ENCODE measurements at places on chromosomes 11 and 22. TPM values are rescaled to one million over a fixed set of nuclear protein-coding genes. Genes with fewer than 3 reads are reported as not detected.

The RBFOX2 gene
- total RNA-seq = 0.52 TPM

The OR56A1 gene
- not detected for total RNA-seq

The TRIM49 gene
- total RNA-seq = not detected

The DEFB131B gene
- not detected for total RNA-seq

The MDK gene
- 6.1 TPM for total RNA-seq

The BSCL2 gene
- 23.9 TPM for total RNA-seq

DNA sequence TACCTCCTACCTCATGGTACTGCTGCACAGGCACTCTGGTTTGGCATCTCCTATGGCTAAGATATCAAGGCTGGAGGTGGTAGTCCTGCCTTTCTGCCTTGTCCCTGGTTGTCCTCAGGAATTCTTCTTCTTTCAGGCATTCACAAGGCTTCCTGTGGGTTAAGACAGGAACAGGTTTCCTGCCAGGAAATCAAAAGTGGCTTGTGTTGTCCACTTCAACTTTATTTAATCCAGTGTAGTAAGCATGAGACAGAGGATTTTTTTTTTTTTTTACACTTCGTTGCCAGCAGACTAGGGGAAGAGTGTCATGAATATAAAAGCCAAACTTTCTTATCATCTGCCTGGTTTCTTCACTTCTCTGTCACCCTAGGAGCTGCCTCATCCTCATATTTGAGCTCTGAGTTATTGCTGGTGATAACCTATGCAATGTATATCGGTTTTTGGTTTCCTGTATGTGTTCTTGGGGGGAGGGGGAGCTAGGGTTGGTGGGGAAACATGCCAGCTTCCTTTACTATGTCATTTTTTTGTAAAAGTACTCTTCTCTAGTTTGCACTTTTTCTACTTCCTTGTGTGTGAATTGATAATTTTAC, 50.2 kb downstream of the XKR3 start:
- H3K36me3 ChIP-seq = no peaks in the 10 kb centered on the region
- no peaks in the 10 kb centered on the region for H3K27me3 ChIP-seq
- no peak for DNase-seq
- no peaks in the 10 kb centered on the region for H3K4me1 ChIP-seq
- H3K27ac ChIP-seq = no peak overlapping the region
- H3K4me3 ChIP-seq = no peak overlapping the region

- no peaks in the 10 kb centered on the region for H3K4me1 ChIP-seq
- no peak overlapping the region for H3K27ac ChIP-seq
- no peak for DNase-seq
- no peaks in the 10 kb centered on the region for H3K36me3 ChIP-seq
These were observed 426.4 kb downstream of the SHANK2 start for GRCh38 chr11:70825893-70826540.

DNA sequence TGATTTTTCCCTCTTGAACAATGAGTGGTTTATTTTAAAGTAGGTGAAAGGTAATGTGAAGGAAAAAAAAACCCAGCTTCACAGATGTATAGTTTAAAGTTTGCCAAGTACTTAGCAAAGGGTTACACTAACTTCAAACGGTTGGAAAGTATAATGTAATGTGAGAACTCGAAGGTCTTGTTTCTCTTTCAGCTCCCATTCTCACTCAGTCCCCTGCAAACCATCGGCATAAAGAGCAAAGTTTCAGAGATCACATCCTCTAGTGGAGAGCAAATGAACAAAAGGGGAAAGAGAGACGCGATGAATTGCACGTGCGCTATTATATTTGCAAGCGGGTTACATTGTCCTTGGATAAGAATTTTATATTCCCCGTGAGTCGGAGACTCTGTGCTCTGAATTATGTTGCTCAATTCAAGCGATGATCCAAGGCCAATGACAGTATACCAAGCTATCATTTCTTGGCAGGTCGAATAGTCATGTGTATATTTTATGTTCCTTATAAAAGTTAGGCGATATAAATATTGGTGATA, 37.6 kb upstream of the BIRC3 start:
- DNase-seq = peak; percentile 59
- H3K4me3 ChIP-seq = no peak overlapping the region
- H3K4me1 ChIP-seq = no peaks in the 10 kb centered on the region
- no peaks in the 10 kb centered on the region for H3K36me3 ChIP-seq
- H3K27me3 ChIP-seq = no peaks in the 10 kb centered on the region

DNA sequence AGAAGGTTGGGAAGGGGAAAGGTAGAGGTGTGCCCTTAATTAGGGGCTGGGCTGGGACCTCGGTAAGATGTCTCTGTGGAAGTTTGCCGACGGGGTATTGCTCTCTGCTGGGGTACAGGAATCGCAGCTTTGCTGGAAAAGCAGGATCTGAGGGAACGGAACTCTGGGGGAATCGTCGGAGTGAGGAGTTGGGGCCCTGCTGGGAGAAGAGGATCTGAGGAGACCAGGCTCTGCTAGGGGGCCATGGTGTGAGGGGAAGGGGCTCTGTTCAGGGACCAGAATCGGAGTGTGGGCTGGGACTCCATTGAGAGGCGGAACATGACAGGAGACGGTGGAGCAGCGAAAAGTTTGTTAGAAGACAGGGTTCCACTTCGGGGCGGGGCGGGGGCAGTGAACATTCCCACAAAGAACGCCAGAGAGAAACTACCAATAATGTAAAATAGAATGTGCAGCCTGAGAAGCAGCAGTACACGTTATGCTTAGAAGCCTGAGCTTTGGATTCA, 456 bp downstream of the AAMDC start:
- H3K4me1 ChIP-seq = peaks cover 41% of the 10 kb centered on the region
- H3K27me3 ChIP-seq = no peaks in the 10 kb centered on the region

- H3K27ac ChIP-seq = peak overlapping the region; percentile 15
- H3K36me3 ChIP-seq = no peaks in the 10 kb centered on the region
- H3K4me1 ChIP-seq = peaks cover 44% of the 10 kb centered on the region
- H3K4me3 ChIP-seq = peak overlapping the region; percentile 39
- H3K27me3 ChIP-seq = no peaks in the 10 kb centered on the region
These were observed 23.9 kb upstream of the MICAL2 start for GRCh38 chr11:12086271-12087074.

DNA sequence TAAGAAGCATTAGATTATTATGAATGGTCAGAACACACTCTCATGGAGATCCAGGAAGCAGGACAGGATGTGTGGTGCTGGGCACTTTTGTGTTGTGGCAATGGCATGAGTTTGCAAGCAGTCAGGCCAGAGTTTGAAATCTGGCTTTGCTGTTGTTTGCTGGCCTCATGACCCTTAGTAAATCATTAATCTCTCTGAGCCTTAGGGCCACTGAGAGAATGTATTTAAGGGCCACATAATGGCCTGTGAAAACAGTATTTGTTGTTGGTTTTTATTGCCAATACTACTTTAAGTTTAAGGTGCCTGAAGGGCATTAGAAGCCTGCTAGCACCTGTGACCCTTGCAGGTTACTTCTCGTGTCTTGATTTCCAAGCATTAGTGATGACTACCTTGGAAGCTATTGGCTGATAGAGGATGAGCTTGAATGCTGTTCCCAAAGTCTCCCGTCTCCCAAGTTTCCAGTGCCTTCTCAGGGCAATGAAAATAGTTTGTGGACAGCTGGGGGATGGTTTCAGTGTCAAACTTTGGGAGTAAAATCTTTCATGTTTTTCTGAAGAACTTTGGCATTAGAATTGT, 24.6 kb downstream of the STIM1 start:
- no peaks in the 10 kb centered on the region for H3K36me3 ChIP-seq
- H3K27ac ChIP-seq = peak overlapping the region; percentile 67
- DNase-seq = no peak
- no peaks in the 10 kb centered on the region for H3K27me3 ChIP-seq
- H3K4me3 ChIP-seq = peak overlapping the region; percentile 62

- no peak for DNase-seq
These were observed 496 bp upstream of the CST6 start for GRCh38 chr11:66011239-66011784.

DNA sequence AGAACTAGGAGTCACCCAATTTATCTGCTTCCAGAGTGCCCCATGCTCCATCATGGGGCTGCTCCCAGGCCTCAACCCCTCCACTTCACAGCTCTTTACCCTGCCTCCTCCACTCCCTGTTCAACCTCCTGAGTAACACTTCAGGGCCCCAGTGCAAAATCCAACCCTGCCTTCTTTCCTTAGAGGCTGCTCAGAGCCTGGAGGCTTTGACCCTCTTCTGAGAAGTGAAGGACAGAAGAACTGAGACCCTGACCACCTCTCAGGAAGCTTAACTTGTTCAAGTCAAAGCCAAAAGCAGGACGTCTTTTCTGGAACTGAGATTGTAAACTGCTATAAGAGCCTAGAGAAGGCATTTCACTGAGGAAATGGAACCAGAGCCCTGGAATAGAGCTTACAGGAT, 15.5 kb downstream of the EIF3F start:
- peaks cover 20% of the 10 kb centered on the region for H3K36me3 ChIP-seq
- no peak overlapping the region for H3K27ac ChIP-seq
- no peak overlapping the region for H3K4me3 ChIP-seq
- no peaks in the 10 kb centered on the region for H3K27me3 ChIP-seq

Data from CD4-positive, CD25-positive, alpha-beta regulatory T cell (primary cell).